ENCODE measurements at places on chromosomes 1 and 21.

- no peak for DNase-seq
These were observed 129.5 kb upstream of the DSCAM start for GRCh38 chr21:40976198-40977109.

- DNase-seq, result no peak
These were observed 30.2 kb downstream of the OPTC start for GRCh38 chr1:203524152-203524551.

DNA sequence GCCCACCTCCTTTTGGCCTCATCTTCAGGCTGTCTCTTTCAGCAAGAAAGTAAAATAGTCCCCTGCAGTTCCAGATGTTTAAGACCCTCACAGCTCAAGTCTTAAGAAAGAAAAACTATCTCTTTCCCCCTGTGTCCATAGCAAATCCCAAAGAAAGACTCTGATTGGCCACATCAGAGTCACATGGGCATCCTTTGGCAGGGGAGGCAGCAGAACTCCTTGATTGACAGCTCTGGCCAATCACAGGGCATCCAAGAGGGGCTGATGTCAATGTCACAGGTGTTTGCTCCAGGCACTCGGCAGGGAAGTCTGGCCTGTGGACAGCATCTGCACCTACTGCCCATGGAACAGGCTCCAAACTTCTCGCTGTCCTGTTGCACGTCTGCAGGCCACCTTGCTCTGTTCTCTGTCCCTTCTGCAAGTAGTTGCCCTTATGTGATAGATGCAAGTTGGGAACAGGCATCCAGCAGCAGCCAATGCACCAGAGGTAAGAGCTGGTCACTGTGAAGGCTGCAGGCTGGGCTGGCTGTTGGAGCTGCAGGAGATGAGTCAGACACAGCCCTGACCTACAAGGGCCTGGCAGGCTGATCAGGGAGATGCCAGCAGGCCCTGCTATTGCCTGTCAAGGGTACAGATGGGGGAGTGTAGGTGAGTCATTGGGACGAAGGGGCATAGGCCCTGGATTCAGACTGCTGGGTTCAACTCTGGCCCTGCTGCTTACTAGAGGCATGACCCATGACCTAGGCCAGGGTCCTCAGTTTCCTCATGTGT is 96.8 kb upstream of the TMEM51 start:
- DNase-seq, result no peak

- DNase-seq, result no peak
These were observed 2.3 kb upstream of the MXRA8 start for GRCh38 chr1:1360506-1361169.

DNA sequence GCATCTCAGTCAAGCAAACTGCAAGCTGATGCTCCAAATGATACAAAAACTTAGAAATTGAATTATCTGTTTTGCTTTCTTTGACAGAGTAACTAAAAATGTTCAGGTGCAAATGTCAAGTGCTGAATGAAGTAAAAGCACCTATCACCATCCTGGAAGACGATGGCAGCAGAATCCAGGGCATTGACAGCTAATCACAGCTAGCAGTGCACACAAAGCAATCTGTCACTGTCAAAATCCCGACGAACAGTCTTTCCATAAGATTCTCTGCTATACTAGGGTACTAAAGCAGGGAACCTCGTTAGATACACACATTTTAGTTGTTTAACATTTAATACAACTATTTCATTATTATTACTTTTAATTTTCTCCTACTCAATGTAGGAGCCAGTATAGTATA is 233.3 kb downstream of the BRINP3 start:
- DNase-seq, result no peak

- DNase-seq, result no peak
These were observed 36.6 kb upstream of the ECE1 start for GRCh38 chr1:21326861-21327344.

GRCh38 chr1:16903458-16903796 is 7.6 kb downstream of the RNU1-2 start:
- no peak for DNase-seq

DNA sequence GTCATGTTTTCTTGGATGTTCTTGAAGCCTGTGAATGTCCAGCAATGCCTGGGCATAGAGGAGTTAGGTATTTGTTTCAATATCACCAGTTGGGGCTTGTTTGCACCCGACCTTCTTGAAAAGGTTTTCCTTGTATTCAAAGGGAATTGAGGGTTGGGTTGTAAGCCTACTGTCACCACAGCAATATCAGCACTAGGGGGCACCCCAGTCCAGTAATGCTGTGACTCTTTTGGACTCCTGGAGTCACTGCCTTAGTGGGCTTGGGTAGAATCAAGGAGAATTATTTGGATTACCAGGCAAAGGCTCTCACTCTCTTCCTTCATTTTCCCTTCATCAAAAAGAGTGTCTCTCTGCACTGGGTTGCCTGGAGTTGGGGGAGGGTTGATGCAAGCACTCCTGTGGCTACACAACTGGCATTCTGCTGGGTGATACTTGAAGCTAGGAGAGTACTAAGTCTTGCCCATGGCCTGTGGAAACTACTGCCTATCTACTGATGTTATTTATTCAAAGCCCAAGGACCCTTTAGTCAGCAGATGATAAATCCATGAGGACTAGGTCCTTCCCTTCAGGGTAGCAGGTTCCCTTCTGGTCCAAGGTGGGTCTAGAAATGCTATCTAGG is 34.5 kb downstream of the OR10R2 start:
- peak; percentile 52 for DNase-seq
